Naive thymus-derived CD4-positive, alpha-beta T cell (primary cell): ENCODE measurements at places on chromosomes 5 and 9. TPM values are rescaled to one million over a fixed set of nuclear protein-coding genes. Genes with fewer than 3 reads are reported as not detected.

The PCDHA9 gene
- total RNA-seq, result not detected

- DNase-seq, result no peak
These were observed 33.1 kb upstream of the RAB14 start for GRCh38 chr9:121234832-121235161.

- DNase-seq, result no peak
These were observed 2.2 kb upstream of the TMEM210 start for GRCh38 chr9:137173796-137174664.

- DNase-seq, result no peak
These were observed 516.6 kb downstream of the RAB3C start for GRCh38 chr5:59099270-59099994.
